ENCODE measurements at places on chromosomes 13 and 19. TPM values are rescaled to one million over a fixed set of nuclear protein-coding genes. Genes with fewer than 3 reads are reported as not detected.
A peak's percentile ranks its signal among the peaks of the same experiment; 100 is the strongest.

Gene LENG9
- 14.4 TPM for total RNA-seq

- H3K27me3 ChIP-seq: no peaks in the 10 kb centered on the region
- peaks cover 15% of the 10 kb centered on the region for H3K4me1 ChIP-seq
These were observed 10.7 kb downstream of the ELF1 start for GRCh38 chr13:41008349-41008980.

GRCh38 chr13:25300861-25301346 lies 521 bp upstream of the NUP58 start:
- DNase-seq: peak; percentile 65
- peaks cover 18% of the 10 kb centered on the region for H3K36me3 ChIP-seq
- peak overlapping the region; percentile 96 for H3K27ac ChIP-seq
- peaks cover 11% of the 10 kb centered on the region for H3K27me3 ChIP-seq
- H3K4me3 ChIP-seq: peak overlapping the region; percentile 96
- peaks cover 8% of the 10 kb centered on the region for H3K4me1 ChIP-seq

DNA sequence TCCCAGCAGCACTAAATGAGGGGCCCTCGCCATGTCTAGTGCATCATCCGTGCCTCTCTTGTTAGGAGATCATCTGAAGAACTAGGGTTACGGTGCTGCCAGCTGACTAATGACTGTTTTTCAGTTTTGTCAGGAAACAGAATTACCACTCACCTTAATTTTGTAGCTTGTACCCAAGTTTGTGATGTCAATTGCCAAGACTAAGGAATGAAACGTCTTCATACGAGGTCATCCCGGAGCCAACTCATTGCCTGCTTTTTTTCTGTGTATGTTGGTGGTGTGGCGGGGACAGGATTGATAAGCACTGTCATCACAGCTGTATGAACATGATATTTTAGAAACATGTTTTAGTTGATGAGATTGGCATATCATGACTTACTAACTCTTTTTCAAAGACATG lies 100.6 kb downstream of the TNFRSF19 start:
- H3K27ac ChIP-seq: peak overlapping the region; percentile 97
- peaks cover 18% of the 10 kb centered on the region for H3K36me3 ChIP-seq
- H3K4me1 ChIP-seq: peaks cover 60% of the 10 kb centered on the region

DNA sequence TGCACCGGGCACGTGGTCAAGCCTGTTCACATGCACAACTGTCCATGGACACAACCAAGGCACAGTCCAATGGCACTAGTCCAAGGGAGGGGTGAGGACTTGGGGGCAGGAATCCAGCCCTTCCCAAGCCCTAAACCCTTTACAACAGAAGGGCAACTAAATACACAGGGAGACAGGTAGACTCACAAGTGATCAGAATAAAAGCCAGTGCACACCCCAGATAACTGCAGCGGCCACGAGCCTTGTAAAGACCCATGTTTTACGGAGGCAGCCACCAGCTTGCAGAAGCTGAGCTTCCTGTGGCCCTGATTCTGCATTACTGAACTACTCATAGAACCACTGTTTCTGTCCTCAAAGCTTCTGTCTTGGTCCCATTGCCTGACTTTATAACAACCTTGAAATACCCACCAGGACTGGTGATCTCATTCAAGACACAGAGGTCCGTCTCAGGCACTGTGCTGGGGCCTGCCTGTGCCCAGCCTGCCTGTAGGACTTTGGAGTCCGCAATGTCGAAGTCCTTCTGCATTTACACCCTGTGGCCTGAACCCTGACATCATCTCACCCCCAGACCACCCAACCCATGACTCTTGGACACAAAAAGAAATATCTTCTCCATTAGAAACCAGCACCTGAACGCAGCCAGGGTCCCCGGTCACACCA lies 181.2 kb downstream of the COL4A1 start:
- peak overlapping the region; percentile 82 for H3K27ac ChIP-seq
- DNase-seq: no peak
- no peaks in the 10 kb centered on the region for H3K36me3 ChIP-seq
- H3K27me3 ChIP-seq: no peaks in the 10 kb centered on the region
- H3K4me3 ChIP-seq: peak overlapping the region; percentile 10

DNA sequence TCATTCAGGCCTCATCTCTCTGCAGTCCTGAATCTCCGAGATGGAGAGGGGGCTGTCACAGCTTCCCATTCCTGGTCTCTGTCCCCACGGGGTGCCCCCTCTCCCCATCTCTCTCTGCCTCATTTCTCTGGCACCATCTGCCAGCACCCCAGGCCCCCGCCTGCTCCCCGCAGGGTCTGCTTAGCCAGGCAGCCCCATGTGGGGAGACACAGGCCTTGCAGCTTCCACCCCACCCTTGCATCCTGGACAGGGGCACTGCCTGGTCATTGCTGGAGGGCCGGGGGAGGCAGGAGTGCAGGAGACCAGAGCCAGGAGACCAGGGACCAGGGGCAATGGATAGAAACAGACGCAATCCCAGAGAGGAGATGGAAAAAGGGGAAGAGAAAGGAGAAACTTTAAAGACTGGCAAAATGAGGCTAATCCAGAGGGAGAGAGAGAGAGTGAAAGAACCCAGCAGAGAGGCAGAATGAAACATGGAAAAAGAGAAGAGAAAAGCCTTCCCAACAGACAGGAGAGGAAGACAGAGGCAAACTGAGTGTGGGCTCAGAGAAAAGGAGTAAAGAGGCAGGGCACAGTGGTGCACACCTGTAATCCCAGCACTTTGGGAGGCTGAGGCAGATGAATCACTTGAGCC lies 8.8 kb upstream of the GIPR start:
- peak; percentile 48 for DNase-seq
- H3K4me3 ChIP-seq: no peak overlapping the region
- no peaks in the 10 kb centered on the region for H3K4me1 ChIP-seq
- peaks cover 6% of the 10 kb centered on the region for H3K27me3 ChIP-seq
- no peak overlapping the region for H3K27ac ChIP-seq
- H3K36me3 ChIP-seq: no peaks in the 10 kb centered on the region

GRCh38 chr13:45297456-45298205 lies 43.4 kb downstream of the TPT1 start:
- no peak overlapping the region for H3K4me3 ChIP-seq
- H3K4me1 ChIP-seq: peaks cover 6% of the 10 kb centered on the region
- H3K27ac ChIP-seq: no peak overlapping the region
- DNase-seq: no peak
- H3K27me3 ChIP-seq: no peaks in the 10 kb centered on the region
- no peaks in the 10 kb centered on the region for H3K36me3 ChIP-seq

Measured in osteoblast (primary cell).